RPMI7951 (cell line): ENCODE measurements at places on chromosomes 13 and 19. TPM values are rescaled to one million over a fixed set of nuclear protein-coding genes. Genes with fewer than 3 reads are reported as not detected.
A peak's percentile ranks its signal among the peaks of the same experiment; 100 is the strongest.

IGSF23 gene
- total RNA-seq = not detected in 2 replicates

GRCh38 chr19:35395382-35396199 is 24.7 kb downstream of the GPR42 start:
- peak; percentile 48 for DNase-seq

GRCh38 chr13:35724446-35724845 is 248.0 kb upstream of the MAB21L1 start:
- DNase-seq = no peak

- DNase-seq = no peak
Observed at GRCh38 chr13:40442231-40442630, 224.2 kb downstream of the FOXO1 start.

TLE2 gene
- total RNA-seq = not detected in 2 replicates

GIPC1 gene
- total RNA-seq = 47.3 and 93.1 TPM in 2 replicates

- no peak for DNase-seq
Observed at GRCh38 chr19:33667141-33667650, 45.4 kb downstream of the CHST8 start.

- DNase-seq = no peak
Observed at GRCh38 chr13:85243831-85244230, 555.4 kb downstream of the SLITRK6 start.

PCDH9 gene
- 0.10 and 0.12 TPM in 2 replicates for total RNA-seq

GRCh38 chr19:7661744-7662538 is 6.9 kb upstream of the RETN start:
- no peak for DNase-seq

DNA sequence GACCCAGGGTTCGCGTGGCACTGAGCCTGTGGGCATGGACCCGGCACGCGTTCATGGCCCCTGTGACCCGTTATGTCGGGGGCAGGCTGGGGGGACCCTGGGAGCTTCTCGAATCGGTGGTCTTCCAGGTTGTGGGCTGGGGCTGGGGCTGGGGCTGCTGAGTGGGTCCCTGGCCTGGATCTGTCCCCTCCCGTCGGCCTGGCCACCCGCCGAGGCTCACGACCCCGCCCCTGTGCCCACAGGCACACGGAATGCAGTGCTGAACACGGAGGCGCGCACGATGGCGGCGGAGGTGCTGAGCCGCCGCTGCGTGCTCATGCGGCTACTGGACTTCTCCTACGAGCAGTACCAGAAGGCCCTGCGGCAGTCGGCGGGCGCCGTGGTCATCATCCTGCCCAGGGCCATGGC is 6.5 kb downstream of the NCLN start:
- DNase-seq = no peak

DNA sequence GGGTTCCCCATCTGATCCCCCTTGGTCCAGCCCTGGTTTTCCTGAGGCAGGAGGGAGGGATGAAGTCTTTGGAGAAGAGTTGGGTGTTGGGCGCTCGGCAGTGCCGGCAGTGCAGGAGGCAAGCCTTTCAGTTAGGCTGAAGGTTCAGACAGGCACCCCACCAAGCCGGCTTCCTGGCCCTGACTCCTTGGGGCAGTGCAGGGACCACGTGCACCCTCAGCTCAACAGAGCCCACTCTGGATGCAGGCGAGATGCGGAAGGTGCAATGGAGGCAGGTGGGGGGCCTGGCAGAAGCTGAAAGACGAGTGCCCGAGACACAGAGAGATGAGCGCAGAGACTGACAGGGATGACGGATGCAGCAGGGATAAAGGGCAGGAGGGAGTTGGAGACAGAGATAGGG is 11.1 kb downstream of the MAMSTR start:
- no peak for DNase-seq

GRCh38 chr19:4172861-4173473 is 9.4 kb downstream of the SIRT6 start:
- DNase-seq = peak; percentile 41

KLK4 gene
- total RNA-seq = not detected in 2 replicates

CASP14 gene
- total RNA-seq = 0.36 and 0.39 TPM in 2 replicates

SHISA7 gene
- 0.12 TPM in 1 of 2 replicates, not detected in the other for total RNA-seq

DNASE2 gene
- total RNA-seq = 33.6 and 36.1 TPM in 2 replicates

ZNF493 gene
- 5.1 and 6.6 TPM in 2 replicates for total RNA-seq

HS6ST3 gene
- not detected in 2 replicates for total RNA-seq

ZNF177 gene
- 2.5 and 3.1 TPM in 2 replicates for total RNA-seq

DNA sequence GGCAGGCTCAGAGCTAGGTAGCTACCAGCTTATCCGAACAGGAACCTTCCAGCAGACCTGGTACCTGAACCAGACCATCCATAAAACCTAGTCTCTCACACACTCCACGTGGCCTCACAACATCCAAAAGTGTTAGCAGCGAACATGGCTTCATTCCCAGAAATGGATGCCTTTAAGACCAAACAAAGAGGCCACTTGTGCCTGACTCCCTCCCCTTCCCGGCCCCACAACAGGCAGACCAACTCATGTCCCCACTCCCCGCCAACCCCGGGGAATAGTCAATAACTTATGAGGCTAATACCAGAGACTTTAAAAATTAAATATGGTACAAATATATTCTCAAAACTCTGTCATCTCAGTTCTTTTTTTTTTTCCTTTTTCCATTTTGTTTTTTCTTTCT is 46.2 kb downstream of the ZNF557 start:
- DNase-seq = no peak

GRCh38 chr13:50387051-50387581 is 371.9 kb downstream of the KCNRG start:
- peak; percentile 33 for DNase-seq

NCAN gene
- total RNA-seq = 0.12 TPM in 1 of 2 replicates, not detected in the other

DNA sequence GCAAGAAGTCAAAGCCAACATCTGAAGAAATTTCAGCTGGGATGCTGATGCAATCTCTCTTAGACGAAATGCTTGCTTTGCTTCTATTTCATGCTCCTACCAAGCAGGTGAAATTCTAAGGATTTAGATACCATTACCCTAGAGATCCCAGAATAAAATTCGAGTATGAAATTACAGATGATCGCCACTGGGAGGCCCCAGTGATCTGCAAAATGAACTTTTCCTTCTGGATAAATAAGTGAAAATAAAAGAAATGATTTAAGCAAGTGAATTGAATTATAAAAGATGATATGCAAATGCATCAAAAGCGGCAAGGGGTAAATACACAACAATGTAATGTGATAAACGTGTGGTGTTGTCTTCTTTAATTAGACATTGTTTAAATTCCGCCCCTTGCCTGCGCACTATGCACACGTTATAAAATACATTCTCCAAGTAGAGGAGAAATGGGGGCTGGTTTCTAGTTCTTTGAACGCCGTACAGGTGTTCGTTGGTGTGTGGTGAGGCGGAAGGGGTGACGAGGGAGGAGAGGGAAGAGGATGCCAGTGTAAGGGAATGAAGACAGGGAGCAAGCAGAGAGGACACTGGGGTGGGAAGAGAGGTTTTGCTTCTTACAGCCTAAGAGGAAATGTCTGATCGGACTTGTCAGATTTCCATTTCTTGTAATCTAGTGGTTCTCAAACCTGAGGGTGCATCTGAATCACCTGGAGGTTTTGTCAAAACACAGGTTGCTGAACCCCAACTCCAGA is 58.0 kb downstream of the ERCC5 start:
- DNase-seq = peak; percentile 10

- peak; percentile 85 for DNase-seq
Observed at GRCh38 chr19:49150106-49150943, 4.9 kb downstream of the HRC start.

GRCh38 chr13:109586509-109587346 is 199.7 kb downstream of the IRS2 start:
- no peak for DNase-seq

- no peak for DNase-seq
Observed at GRCh38 chr13:105333416-105333815, 1202.0 kb downstream of the EFNB2 start.

- DNase-seq = no peak
Observed at GRCh38 chr19:53818756-53819155, 5.4 kb downstream of the NLRP12 start.

GRCh38 chr13:109275139-109275745 is 511.1 kb downstream of the IRS2 start:
- DNase-seq = no peak

IZUMO4 gene
- total RNA-seq = 1.4 and 2.2 TPM in 2 replicates

PEX11G gene
- total RNA-seq = 0.36 and 3.2 TPM in 2 replicates

DNA sequence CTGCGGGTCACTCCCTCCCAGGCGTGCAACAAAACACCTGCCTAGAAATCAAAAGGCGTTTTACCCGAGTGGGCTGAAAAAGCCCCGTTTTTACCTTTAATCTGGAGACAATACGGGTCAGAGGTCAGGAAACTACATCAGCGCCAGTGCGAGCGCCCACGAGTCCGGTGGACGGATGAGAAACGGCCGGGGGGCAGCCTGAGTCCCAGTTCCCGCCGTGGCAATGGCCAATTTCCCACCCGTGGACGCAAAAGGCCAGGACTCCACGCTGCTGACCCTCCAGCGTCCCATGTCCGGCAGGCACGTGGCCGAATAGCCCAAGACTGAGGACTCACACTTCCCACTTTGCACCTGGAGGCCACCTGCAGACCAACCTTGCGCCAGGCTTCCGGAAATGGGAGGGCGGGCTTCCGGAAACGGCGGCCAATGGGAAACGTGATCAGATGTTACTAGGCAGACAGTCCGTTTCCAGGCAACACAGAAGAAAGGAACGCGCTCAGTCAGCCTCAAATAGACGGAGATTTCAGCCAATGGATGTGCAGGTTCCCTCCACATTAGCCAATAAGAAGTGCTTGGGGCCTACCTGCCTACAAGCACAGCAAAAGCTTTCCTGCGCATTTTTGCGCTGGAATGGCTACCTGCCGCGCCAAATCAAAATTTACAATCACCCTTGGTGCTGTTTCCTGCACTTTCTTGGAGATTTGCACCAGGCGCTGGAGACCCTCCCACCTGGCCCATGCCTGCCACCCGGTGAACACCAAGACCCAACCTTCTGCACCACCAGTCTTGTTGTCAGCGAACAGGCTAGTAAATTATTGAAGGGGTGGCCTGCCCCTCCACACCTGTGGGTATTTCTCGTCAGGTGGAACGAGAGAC is 47.4 kb downstream of the ZFP14 start:
- peak; percentile 96 for DNase-seq

DNA sequence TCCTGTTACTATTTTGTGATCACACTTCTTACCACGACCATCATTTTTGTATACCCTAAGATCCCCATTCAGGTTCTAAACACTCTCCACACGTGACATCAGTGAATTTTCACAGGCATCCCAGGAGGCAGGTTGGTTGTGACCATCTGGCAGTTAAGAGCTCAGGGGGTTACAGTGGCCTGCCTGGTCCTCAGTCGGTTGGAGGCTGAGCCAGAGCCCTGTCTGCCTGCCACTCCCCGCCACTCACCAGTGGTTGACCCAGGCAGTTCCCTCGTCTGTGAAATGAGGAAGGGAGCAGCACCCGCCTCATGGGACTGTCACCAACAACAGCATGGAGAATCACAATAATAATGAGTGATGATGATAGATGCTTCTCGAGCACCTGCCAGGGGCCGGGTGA is 36.4 kb upstream of the EHD2 start:
- no peak for DNase-seq

DNA sequence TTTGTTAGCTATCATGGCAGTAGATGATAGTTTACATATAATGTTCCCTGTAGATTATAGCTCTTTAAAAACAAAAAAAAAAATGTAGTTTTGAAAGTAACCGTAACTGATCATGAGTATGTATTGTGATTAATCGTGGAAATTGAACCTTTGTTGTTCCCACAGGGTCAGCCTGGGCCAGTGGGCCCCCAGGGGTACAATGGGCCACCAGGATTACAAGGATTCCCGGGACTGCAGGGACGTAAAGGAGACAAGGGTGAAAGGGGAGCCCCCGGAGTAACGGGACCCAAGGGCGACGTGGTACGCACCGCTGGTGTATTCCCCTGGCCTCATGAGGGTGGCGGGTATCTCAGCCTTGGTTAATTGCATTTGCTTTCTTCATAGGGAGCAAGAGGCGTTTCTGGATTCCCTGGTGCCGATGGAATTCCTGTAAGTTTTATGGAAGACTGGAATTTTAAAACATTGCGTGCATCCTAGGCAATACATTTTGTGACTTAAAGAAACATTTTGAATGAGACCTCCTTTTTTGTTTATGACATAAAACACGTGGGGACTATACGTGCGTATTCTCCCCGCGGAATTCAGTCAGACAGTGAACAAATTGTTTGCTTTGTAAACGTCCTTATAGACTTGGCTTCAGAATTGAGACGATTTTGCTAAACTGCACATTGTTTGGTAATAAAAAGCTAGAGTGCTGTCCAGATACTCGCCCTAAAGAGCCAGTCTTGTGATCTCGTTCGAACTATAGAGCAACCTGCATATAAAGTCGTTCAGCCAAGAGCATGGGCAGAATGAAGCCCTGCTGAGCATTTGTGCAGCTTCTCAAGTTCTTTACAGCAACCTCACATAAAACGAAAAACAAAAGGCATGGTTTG is 117.7 kb downstream of the COL4A2 start:
- DNase-seq = no peak

- DNase-seq = no peak
Observed at GRCh38 chr13:43434191-43434590, 352.6 kb downstream of the ENOX1 start.

FGF14 gene
- 0.10 and 0.12 TPM in 2 replicates for total RNA-seq

IGFL2 gene
- total RNA-seq = not detected in 2 replicates

DAPK3 gene
- total RNA-seq = 54.1 and 74.7 TPM in 2 replicates

DNA sequence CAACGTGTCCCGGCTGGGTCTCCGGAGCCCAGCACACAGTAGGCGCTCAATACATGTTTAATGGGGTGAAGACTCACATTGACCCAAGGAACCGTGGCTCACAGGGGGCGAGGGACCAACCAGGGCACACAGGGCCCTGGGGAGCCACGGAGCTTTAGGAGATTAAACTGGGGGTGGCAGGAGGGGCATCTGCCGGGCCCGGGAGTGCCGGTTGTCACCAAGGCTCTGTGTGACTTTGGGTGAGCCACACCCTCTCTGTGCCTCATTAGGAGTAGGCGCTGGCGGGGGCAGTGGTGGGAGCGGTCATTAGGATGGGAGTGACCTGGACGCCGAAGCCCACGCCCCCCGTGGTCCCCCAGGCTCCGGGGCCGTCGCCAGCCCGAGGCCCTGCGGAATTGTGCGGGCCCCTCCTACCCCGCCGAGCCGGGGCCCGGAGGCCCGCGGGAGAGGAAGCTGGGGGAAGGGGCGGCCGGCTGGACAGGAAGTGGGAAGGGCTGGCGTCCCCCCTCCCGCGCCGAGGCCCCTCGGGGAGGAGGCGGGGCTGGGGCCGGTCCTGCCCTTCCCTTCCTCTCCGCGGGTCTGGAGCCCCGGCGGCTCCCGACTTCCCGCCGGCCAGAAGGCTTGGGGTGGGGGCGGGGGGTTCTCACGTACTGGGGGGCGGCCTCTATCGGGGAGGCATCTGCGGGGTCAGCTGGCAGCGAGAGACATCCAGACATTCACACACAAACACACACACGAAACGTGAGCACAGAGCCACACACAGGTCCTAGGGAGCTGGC is 1.8 kb upstream of the SSBP4 start:
- DNase-seq = peak; percentile 85

GRCh38 chr19:38912600-38913514 is 871 bp upstream of the CCER2 start:
- DNase-seq = no peak

ZNF610 gene
- 1.4 and 1.6 TPM in 2 replicates for total RNA-seq
